GF-D8 (cell line): ENCODE measurements at places on chromosomes 2 and 18.

DNA sequence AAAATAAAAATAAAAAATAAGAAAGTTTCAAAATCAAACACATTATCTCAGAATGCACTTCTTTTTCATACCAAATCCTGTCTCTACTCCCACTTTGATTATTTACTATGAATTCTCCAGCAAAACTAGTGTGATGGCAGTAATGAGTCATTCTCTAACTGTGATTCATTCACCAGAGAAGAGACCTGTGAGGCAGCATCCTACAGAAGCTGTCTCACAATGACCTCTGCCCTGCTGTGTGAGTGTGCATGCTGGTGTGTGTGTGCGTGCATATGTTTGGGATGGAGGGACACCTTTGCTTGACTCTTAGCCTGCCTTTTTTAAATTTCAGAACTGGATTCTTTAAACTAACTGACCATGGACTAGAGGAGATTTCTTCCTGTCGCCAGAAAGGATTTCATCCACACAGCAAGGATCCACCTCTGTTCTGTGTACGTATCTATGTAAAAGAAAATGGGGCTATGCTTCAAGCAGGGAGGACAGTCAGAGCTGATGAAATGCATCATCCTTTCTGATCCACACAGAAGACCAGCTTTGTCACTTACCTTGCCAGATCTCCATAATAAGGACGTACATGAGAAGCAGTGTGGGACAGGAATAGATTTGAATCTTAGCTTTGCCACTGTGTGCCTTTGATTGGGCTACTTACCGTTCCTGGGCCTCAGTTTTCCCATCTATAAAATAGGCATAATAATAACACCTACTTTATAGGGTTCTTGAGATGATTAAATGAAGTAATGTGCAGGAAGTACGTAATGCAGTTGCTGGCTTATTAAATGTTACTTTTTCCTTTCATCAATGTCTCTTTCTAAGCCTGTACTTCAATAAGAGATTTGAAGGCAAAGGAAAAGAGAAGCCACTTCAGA is 31.2 kb downstream of the STAMBP start:
- no peak for DNase-seq

- DNase-seq = no peak
These were observed 62.2 kb upstream of the SCYGR2 start for GRCh38 chr2:227536445-227536844.

- no peak for DNase-seq
These were observed 1053.0 kb downstream of the TSN start for GRCh38 chr2:122808286-122808969.

- DNase-seq = no peak
These were observed 281.6 kb upstream of the RGPD4 start for GRCh38 chr2:107545066-107545465.
